CD4-positive, CD25-positive, alpha-beta regulatory T cell (primary cell): ENCODE measurements at places on chromosomes 7 and 10. TPM values are rescaled to one million over a fixed set of nuclear protein-coding genes. Genes with fewer than 3 reads are reported as not detected.

GRCh38 chr10:83075815-83076355 is 1063.4 kb upstream of the GHITM start:
- no peak for DNase-seq

DNA sequence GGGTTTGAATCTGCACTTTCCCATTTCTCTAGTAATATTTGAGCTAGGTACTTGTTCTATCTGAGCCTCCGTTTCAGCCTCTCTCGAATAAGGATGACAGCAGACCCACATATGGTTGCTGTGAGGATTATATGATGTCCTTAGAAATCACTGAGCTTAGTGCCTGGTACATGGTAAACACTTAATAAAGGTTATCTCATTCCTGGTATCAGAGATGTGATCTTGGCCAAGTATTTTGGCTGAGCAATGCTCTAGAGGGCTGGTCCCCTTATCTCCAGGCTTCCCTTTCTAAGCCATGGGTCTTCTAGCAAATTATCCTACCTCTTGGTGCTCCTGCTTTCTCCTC is 407 bp upstream of the MKRN1 start:
- no peak for DNase-seq

GRCh38 chr10:127069436-127069835 is 127.0 kb downstream of the INSYN2A start:
- DNase-seq, result no peak

DNA sequence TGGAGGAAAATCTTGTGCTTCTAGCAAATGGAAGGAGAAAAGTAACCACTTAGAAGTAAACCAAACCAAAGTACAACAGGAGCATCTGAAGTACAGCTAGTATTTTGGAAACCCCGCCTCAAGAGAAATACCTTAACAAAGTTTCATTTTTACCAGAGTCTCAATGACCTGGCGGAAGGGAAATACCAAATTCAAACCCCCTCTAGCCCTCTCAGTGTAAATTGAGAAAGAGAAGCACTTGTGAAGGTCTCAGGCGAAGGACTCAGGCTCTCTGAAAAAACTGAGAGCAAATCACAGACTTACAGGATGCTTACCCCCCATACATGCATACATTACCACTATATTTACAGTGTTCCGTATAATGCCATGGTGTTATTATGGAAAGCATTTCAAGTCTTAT is 70.1 kb downstream of the ZPBP start:
- no peak for DNase-seq

Gene TWIST1
- 0.39 TPM for total RNA-seq

Gene LEP
- not detected for total RNA-seq

Gene MMD2
- not detected for total RNA-seq

- DNase-seq, result no peak
Measured at GRCh38 chr10:82149674-82150073, 274.7 kb downstream of the NRG3 start.

Gene AMPH
- total RNA-seq, result not detected

Gene CYP3A5
- not detected for total RNA-seq

DNA sequence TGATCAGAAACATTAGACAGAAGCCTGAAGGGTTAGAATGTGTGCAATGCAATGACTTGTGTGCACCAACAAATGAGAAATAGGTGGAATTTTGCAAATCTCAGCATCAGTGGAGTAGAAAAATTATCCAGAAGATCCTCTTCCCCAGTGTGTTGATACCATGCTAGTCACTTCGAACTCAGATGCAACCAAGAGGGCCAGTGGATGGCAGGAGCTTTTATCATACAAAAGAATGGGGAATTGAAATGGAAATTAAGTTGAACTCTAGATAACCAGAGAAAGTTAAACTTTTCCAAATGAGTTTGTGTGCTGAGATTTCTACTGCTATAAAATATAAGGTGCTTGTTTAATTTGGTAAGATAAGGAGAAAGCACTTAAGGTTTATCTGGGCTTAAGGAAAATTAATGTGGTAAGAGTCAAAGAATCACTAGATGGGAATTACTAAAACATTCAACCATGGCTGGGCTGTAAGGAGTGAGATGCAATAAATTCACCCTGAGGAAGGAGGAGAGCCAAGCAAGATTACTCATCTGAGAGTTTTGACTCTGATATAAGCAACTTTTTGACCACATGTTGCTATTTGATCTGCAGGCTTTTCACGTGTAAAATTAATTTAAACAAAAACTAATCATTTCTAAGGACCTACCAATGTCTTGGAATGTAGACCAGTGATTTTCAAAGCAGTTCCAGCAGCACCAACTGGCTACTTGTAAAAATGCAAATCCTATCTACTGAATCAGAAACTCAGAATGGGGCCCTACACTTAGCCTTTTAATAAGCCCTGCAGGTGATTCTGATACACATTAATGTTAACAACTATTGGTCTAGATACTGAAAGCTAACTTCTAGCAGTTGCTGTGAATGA is 113.2 kb downstream of the CDC14C start:
- DNase-seq, result no peak

DNA sequence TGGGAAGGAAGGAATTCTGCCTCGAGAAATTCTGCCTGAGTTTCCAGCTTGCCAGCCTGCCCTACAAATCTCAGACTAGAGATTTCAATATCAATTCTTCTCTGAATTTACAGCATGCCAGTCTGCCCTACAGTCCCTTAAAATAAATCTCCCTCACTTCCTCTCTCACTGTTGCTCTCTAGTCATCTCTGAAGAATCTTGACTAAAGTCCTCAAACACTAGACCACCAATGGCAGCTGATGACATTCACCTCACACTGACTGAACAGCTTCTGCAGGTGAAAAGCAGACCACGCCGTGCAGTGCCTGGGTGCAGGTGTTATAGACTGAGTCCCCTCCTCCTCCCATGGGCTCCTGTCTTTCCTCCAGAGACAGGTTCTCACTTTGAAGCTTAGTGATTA is 30.4 kb downstream of the PPP1R3C start:
- DNase-seq, result no peak

Gene C7orf33
- not detected for total RNA-seq

DNA sequence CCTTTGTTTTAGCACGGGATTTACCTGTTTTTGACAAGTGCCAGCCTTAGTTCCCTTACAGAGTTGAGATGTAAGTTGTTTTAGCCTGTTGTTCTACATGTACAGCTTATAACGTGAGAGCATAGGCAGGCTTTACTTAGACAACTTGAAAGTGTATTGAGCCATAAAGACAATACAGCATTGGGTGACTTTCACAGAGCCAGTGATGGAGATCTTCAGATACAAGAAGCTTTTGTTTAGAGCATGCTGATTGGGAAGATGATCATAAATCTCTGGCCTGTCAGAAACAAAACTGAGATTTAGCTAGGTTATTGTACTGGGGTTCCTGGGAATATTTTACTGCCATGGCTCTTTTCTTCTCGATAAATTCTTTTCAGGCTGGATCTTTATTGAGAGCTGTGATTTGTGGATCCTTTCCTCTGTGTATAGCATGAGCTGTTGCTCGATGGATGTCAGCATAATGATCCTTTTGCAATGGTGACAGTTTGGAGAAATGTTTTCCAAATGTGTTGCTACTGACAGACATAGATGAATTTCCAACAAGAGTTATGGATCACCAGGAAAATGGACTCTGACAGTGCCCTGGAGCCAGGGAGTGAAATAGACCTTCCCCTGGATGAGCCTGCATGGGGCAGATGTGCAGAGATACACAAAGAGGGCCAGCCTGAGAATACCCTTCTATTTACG is 30.2 kb downstream of the LHFPL3 start:
- DNase-seq, result no peak

Gene CLDN4
- total RNA-seq, result 0.79 TPM

GRCh38 chr10:124266468-124267230 is 152.1 kb downstream of the OAT start:
- DNase-seq, result no peak

Gene HPS1
- total RNA-seq, result 88.5 TPM

Gene SNX10
- total RNA-seq, result 14.4 TPM

Gene TCERG1L
- not detected for total RNA-seq
